ENCODE measurements at places on chromosomes 6 and 20.

DNA sequence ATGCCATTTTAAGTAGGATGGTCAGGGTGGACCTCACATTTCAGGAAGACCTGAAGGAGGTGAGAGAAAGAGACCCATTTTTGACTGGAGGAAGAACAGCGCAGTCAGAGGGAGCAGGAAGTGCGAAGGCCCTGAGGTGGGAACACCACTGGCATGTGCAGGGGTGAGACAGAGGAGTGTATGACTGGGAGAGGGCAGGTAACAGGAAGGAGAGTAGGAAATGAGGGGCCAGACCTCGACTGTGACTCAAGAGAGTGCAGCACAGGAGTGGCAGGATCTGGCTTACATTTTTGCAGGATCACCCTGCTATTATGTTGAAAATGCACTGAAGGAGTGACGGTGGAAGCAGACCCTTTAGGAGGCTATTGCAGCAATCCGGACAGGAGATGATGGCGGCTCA, 117.7 kb upstream of the CDYL start:
- H3K4me1 ChIP-seq: no peaks in the 10 kb centered on the region
- no peak overlapping the region for H3K4me3 ChIP-seq
- H3K27ac ChIP-seq: no peak overlapping the region
- H3K36me3 ChIP-seq: no peaks in the 10 kb centered on the region
- DNase-seq: no peak

- H3K27me3 ChIP-seq: no peaks in the 10 kb centered on the region
- peaks cover 4% of the 10 kb centered on the region for H3K4me1 ChIP-seq
- H3K27ac ChIP-seq: no peak overlapping the region
- peak; percentile 82 for DNase-seq
- no peaks in the 10 kb centered on the region for H3K36me3 ChIP-seq
These were observed 34.3 kb upstream of the TCF21 start for GRCh38 chr6:133854364-133855275.

GRCh38 chr20:57698116-57698866, 11.5 kb downstream of the PMEPA1 start:
- no peak overlapping the region for H3K4me3 ChIP-seq
- no peaks in the 10 kb centered on the region for H3K27me3 ChIP-seq

DNA sequence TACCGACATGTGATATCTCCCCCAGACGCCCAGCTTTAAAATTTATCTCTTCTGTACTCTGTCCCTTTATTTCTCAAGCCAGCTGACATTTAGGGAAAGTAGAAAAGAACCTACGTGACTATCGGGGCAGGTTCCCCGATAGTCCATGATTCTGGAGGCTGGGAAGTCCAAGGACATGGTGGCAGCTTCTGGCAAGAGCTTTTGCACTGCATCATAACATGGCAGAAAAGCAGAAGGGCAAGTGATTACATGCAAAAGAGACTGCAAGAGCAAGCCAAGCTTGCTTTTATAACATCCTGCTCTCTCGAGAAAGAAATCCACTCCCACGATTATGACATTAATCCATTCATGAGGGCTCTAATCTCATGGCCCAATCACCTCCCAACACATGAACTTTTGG, 113.2 kb downstream of the CD164 start:
- no peak overlapping the region for H3K4me3 ChIP-seq
- no peaks in the 10 kb centered on the region for H3K36me3 ChIP-seq
- no peaks in the 10 kb centered on the region for H3K27me3 ChIP-seq
- no peaks in the 10 kb centered on the region for H3K4me1 ChIP-seq

DNA sequence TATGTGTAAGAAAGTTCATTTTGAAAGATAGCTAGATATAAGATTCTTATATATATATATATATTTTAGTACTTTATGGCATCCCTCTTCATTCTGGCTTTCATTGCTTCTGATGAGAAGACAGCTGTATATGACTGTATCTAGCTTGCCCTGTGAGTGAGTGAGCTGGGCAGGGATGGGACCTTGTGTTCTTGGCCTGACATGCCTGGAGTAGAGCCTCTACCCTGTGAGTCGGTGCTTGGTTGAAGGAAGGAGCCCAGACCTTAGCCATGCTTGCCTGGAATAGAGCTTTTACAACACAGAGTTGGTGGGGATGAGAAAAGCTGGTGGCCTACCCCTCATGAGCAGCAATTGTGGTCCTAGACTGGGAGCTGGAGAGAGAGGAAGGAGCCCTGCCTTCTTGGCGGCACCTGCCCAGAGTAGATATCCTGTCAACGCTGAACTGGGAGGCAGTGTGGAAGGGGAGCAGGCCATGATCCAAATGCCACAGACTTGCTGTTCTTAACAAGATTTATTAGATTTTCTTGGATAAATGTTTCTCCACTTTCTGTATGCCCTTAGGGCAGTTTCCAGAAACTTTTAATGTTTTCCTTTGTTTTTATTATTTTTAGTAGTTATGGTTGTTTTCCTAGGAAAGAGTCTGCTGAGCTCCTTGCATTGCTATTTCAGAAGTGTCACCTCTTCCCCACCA, 31.6 kb downstream of the FIG4 start:
- H3K4me3 ChIP-seq: no peak overlapping the region
- H3K36me3 ChIP-seq: no peaks in the 10 kb centered on the region
- H3K4me1 ChIP-seq: peaks cover 4% of the 10 kb centered on the region

GRCh38 chr6:38549180-38549579, 90.5 kb downstream of the BTBD9 start:
- no peak overlapping the region for H3K27ac ChIP-seq
- DNase-seq: no peak
- no peaks in the 10 kb centered on the region for H3K36me3 ChIP-seq
- H3K4me3 ChIP-seq: no peak overlapping the region
- no peaks in the 10 kb centered on the region for H3K27me3 ChIP-seq

- no peak overlapping the region for H3K27ac ChIP-seq
- no peaks in the 10 kb centered on the region for H3K4me1 ChIP-seq
- H3K27me3 ChIP-seq: no peaks in the 10 kb centered on the region
- no peak for DNase-seq
These were observed 119.6 kb downstream of the SCML4 start for GRCh38 chr6:107704347-107705013.

DNA sequence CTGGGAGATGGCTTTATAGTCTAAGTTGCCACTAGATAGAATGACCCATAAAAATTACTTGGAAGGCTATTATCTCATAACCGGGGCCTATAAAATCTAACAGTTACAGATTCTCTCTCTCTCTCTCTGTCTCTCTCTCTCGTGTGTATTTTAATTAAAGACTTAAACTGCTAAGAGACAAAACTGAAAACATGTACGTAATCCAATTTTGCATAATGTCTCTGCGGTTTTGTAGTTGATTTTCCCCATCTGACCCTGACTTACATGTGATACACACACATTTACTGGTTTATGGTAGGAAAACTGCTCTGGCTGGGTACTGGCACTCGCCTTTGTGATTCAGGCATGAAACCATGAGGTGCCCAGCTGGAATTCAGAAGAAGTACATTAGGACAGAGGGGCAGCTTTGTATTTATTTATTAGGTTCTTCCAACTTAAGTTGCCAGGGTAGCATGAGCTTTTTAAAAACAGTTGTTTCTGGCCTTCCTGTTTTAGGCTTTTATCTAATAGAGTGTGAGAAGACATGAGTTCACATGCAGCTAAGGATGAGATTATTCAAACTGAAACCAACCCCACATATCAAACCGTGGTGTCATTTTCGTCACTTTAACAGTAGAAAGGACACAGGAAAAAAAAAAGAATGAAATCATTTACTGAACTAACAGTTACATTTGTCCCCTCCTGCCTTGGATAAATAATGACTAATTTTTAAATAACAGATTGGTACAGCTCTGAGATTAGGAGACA, 182.5 kb downstream of the GMPR start:
- peaks cover 8% of the 10 kb centered on the region for H3K4me1 ChIP-seq
- no peaks in the 10 kb centered on the region for H3K27me3 ChIP-seq
- no peak for DNase-seq
- no peaks in the 10 kb centered on the region for H3K36me3 ChIP-seq
- no peak overlapping the region for H3K4me3 ChIP-seq
- H3K27ac ChIP-seq: peak overlapping the region; percentile 18

DNA sequence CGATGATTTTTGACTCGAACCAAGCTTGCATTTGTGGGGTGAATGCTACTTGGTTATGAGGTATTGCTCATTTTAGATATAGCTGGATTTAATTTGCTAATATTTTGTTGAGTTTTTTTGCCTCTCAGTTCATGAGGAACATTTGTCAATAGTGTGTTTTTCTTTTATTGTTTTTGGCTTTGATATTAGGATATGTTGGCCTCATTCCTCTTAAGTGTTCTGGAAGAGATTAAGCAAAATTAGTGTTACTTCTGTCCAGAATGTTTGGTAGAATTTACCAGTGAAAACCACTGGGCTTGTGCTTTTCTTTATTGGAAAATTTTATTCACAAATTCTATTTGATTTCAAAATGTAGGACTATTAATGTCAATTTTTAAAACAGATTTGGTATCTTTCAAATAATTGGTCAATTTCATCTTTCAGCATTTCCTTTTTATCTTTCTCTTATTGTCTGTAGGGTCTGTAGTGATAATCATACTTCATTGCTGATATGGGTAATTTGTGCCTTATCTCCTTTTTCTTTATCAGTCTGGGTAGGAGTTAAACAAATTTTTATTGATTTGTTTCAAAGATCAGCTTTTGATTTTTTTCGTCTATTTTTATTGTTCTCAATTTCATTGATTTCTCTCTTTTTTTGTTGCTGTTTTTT, 14.1 kb downstream of the AIG1 start:
- no peaks in the 10 kb centered on the region for H3K4me1 ChIP-seq
- DNase-seq: no peak
- no peak overlapping the region for H3K4me3 ChIP-seq
- no peak overlapping the region for H3K27ac ChIP-seq
- H3K36me3 ChIP-seq: no peaks in the 10 kb centered on the region

- DNase-seq: no peak
- no peak overlapping the region for H3K4me3 ChIP-seq
- H3K4me1 ChIP-seq: no peaks in the 10 kb centered on the region
- no peaks in the 10 kb centered on the region for H3K36me3 ChIP-seq
- no peaks in the 10 kb centered on the region for H3K27me3 ChIP-seq
These were observed 325.0 kb upstream of the AGPAT4 start for GRCh38 chr6:161598896-161599295.

DNA sequence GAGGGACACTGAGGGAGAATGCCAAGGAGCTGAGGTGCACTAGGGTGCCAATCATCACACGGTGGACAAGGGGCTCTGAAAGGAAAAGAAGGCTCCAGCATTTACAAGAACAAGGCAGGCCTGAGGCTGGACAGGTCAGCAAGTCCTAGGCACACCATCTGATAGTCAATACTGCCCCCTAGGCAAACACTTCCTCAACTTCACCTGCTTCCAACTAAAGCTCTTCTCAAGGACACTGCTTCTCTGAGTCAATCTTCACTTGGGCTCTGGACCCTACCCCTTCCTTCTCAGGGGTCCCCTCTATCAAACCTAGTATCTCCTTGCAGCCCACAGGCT, 37.7 kb upstream of the SLC4A11 start:
- H3K27ac ChIP-seq: no peak overlapping the region
- DNase-seq: no peak
- H3K4me1 ChIP-seq: no peaks in the 10 kb centered on the region

- no peak for DNase-seq
- H3K4me1 ChIP-seq: peaks cover 37% of the 10 kb centered on the region
- H3K36me3 ChIP-seq: no peaks in the 10 kb centered on the region
- no peak overlapping the region for H3K27ac ChIP-seq
- H3K27me3 ChIP-seq: no peaks in the 10 kb centered on the region
- no peak overlapping the region for H3K4me3 ChIP-seq
These were observed 74.7 kb downstream of the ZHX3 start for GRCh38 chr20:41242807-41243206.

DNA sequence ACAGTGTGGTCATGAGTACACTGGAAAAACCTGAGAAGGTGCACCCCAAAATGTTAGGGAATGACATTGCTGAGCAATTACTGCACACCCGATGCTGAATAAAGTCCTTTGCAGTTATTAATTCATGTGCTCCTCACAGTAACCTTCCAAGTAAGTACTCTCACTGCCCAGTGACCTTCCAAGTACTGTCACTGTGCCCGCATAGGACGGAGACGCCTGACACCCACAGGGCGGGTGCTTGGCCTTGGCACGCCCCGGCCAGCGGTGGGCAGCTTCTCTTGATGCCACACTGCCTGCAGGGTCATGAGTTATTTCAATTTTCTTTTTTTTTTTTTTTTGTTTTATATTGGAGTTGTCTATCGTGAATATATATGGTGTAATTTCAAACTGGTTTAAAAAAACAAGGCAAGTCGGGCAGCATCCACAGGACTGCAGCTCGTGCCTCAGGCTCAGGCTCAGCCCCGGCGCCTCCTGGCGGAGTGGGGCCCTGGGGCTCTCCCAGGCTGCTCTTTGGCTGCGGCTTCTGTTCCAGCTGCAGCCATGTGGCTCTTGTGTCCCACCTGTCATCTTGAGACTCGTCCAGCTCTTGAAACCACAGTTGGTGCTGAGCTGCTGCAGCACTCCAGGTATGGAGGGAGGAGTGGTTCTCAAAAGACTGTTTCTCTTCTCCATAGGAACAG, 27.0 kb downstream of the PNLDC1 start:
- H3K36me3 ChIP-seq: no peaks in the 10 kb centered on the region
- no peaks in the 10 kb centered on the region for H3K4me1 ChIP-seq
- H3K27ac ChIP-seq: no peak overlapping the region

- no peak for DNase-seq
- no peaks in the 10 kb centered on the region for H3K27me3 ChIP-seq
- no peaks in the 10 kb centered on the region for H3K36me3 ChIP-seq
- H3K4me3 ChIP-seq: no peak overlapping the region
- H3K27ac ChIP-seq: no peak overlapping the region
- H3K4me1 ChIP-seq: no peaks in the 10 kb centered on the region
These were observed 811.0 kb upstream of the GJE1 start for GRCh38 chr6:141321493-141322347.

GRCh38 chr6:144920391-144920961, 635.3 kb downstream of the UTRN start:
- H3K4me1 ChIP-seq: no peaks in the 10 kb centered on the region
- H3K27ac ChIP-seq: no peak overlapping the region
- no peaks in the 10 kb centered on the region for H3K27me3 ChIP-seq
- H3K4me3 ChIP-seq: no peak overlapping the region
- H3K36me3 ChIP-seq: no peaks in the 10 kb centered on the region

DNA sequence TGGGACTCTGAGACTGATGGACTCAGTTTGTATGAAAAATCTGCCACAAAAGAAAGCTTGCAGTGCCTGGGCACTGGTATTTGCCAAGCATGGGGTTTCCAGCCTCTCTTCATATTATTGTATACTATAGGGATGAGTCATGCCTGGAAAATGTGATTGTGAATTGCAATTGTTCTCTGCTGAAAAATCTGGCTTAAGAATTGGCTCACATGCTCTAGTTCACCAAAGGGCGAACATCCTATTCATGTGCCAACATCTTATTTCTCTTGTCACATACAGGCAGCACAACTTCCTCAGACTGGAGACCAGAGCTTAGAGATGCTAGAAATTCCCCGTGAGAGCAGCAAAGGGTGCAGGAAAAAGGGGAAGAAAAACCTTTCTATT, 103.6 kb upstream of the KCNK16 start:
- peaks cover 17% of the 10 kb centered on the region for H3K4me1 ChIP-seq
- no peak overlapping the region for H3K4me3 ChIP-seq
- DNase-seq: no peak

- no peaks in the 10 kb centered on the region for H3K27me3 ChIP-seq
- peaks cover 7% of the 10 kb centered on the region for H3K4me1 ChIP-seq
- peaks cover 2% of the 10 kb centered on the region for H3K36me3 ChIP-seq
- no peak for DNase-seq
- H3K4me3 ChIP-seq: peak overlapping the region; percentile 85
These were observed 1.0 kb downstream of the MCM9 start for GRCh38 chr6:118933855-118934460.

GRCh38 chr6:136604328-136604825, 54.2 kb upstream of the MAP7 start:
- H3K4me3 ChIP-seq: no peak overlapping the region
- DNase-seq: no peak
- no peaks in the 10 kb centered on the region for H3K36me3 ChIP-seq
- H3K4me1 ChIP-seq: peaks cover 12% of the 10 kb centered on the region
- no peaks in the 10 kb centered on the region for H3K27me3 ChIP-seq

All from upper lobe of left lung (tissue), 6 donors.